Activated CD4-positive, alpha-beta memory T cell treated with anti-CD3 and anti-CD28 coated beads, Interleukin-2, amount 10 ng/mL, durations not matched to agents 7 days and 5 days (primary cell): ENCODE measurements at places on chromosomes 3 and 15.

DNA sequence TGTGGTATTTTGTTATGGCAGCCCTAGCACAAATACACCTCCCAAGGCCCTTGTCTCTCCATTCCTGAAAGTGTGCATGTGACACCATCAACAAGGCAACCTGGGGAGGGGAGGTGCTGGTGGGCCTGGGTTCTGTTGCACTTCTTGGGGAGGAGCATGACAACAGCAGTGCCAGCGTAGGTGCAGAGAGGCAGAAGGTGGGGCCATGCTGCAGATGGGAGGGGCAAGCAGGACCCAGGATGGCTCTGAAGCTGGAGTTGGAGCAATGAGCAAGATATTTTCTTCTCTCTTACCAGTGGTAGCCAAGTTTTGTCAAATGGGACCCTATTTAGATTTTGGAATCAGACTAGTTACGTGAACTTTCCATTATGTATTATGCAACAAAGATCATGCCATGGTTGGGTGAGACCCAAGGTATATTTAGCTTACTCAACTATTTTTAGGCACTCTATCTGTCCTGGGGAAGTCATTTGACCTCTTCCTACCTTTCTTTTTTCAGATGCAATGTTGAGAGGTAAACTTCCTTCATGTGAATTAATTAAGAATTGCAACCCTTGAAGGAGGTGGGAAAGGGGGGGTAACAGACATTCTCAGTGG lies 3.4 kb downstream of the FYCO1 start:
- peak; percentile 24 for DNase-seq

DNA sequence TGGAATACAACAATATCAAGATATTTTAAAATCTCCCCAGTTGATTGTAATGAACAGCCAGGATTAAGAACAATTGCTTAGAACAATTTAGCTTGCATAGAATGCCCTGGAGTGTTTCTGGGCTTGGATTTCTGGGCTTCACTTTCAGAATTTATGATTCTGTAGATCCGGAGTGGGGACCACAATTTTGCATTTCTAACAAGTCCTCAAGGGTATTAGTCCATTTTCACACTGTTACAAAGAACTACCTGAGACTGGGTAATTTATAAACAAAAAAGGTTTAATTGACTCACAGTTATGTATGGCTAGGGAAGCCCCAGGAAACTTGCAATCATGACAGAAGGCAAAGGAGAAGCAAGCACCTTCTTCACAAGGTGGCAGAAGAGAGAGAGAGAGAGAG lies 54.3 kb upstream of the MYRIP start:
- no peak for DNase-seq

DNA sequence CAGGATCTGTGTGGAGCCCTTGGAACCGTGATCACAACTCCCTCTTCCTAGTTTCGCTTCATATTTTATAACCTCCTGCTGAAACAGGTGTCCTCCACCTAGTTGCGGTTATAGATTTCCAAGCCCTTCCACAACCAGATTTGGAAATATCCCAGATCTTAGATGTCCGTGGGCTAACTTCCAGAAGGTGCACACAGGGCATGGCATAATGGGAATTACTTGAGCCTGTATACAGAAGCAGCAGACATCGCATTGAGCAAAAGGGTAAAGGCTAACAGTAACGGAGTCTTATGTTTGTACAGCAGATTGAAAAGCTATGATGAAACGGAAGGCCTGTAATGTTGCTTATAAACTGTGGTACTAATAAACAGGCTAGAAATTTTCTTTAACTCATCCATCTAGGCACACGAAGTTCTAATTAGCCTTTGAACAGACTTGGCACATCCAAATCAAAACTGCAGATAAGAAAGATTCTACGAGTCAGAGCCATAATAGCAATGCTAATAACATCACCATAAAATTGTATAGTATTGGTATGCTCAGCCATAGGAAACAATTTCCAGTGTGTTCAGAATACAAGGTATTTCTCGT lies 1.2 kb upstream of the USF3 start:
- no peak for DNase-seq

GRCh38 chr15:50227076-50227475 lies 38.5 kb downstream of the HDC start:
- DNase-seq: no peak

DNA sequence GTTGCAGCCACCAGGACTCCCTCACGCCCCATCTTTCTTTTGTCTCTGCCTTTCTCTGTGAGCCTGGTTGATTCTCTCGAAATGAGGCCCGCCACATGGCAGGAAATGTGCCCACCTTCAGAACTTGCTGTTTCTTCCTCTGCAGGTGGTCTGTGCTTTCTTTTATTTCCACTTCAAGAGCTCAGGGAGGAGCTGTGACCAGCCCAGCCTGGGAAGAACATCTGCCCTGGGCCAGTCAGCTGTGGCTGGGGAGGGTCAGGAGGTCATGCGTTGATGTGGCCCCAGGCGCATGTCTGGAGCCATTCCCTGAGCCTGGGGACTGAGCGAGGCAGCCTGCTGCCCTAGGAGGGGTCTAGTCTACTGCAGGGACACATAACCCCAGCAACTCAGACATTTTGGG lies 8.0 kb downstream of the FBLN2 start:
- no peak for DNase-seq

DNA sequence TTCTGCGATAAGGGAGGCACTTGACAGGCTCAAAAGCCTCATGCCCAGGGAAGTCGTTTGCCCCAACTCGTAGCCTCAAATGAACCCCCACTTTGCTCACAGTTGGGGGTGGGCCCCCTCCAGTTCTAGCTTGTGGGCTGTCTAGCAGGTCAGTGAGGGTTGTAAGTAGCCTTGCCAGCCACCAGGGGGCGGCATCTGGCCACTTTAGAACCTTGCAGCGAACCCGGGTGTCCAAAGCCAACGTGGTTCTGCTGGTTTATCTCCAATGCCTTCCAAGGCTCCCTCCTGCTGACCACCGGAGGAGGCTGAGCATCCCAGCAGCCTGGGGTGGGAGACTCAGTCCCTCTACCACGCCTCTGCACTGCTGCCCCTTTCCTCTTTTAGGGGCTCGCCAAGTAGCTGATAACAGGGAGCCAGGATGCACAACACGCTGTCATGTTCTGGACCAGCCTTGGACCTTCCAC lies 9.2 kb upstream of the RBSN start:
- DNase-seq: peak; percentile 77

DNA sequence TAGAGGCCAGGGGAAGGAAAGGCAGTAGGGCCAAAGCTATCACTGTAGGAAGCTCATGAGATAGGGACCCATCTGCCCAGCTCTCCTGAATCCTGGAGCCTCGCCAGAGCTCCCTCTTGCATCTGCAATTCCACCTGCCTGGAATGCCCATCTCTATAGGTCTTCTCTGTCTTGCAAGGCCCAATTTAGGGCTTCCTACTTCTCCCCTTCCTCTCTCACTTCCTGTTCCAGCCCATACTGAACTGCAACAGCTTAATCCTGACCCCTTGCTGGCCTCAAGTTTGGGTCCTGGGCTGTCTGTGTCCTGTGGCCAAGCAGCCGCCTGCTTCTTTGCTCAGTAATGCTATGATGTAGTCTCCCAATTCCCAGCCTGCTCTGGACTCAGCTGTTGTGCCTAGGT lies 3.6 kb upstream of the PTPN23 start:
- no peak for DNase-seq

DNA sequence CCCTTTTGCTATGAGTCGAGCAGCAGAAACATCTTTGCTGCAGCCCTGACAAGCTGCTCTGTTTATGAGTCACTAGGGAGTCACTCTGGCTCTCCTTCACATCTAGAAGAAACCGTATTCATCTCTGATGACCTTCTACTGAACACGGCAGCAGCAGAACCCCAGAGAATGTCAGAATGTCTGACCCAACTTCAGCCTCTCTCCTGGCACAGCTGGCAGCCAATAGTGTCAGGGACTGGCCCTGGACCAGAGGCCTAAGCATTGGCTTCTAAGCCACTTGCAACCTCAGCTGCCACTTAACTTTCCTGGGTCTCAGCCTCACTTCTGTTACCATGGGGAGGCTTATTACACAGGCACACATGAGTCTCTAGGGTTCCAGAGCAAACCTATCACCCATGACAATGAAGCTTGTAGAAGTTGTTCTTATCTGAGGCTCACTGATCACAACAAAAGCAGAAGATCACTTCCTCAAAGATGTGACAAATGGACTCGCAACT lies 184.1 kb upstream of the TLE3 start:
- no peak for DNase-seq

GRCh38 chr3:97838393-97838792 lies 16.6 kb downstream of the CRYBG3 start:
- no peak for DNase-seq

- DNase-seq: no peak
These were observed 58.8 kb downstream of the RNF13 start for GRCh38 chr3:149871855-149872254.

DNA sequence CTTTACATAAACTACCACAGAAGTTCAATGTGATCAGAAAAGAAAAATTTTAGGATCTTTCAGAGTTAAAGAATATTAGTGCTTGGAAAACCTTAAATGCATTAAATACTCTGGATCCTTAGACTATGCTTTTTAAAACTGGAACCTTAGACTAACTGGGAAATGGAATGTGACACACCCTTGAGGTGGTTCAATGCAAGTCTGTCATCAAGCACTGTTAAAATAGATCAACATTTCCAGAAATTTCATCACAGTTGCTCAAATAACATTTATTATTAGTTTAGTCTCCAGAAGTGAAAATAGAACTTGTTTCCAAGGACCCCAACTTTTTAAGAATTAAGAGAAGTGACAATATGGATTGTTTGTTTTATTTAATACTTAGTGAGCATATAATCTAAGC lies 71.8 kb downstream of the GAP43 start:
- no peak for DNase-seq

DNA sequence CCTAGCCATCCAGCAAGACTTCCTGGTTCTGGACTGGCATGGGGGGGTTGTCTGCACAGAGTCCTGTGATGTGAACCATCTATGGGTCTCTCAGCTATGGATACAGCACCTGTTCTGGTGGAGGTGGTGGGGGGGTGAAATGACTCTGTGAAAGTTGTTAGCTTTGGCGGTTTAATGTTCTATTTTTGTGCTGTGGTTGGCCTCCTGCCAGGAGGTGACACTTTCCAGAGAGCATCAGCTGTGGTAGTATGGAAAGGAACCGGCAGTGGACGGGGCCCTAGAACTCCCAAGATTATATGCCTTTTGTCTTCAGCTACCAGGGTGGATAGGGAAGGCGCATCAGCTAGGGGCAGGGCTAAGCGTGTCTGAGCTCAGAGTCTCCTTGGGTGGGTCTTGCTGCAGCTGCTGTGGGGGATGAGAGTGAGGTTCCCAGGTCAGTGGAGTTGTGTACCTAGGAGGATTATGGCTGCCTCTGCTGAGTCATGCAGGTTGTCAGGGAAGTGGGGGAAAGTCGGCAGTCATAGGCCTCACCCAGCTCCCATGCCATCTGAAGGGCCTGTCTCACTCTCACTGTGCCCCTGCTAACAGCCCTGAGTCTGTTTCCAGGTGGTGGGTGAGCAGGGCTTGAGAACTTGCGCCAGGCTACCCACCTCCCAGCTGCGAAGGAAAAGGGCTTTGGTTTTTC lies 7.1 kb upstream of the LARS2 start:
- DNase-seq: no peak

GRCh38 chr3:11197484-11197883 lies 43.2 kb downstream of the HRH1 start:
- no peak for DNase-seq

DNA sequence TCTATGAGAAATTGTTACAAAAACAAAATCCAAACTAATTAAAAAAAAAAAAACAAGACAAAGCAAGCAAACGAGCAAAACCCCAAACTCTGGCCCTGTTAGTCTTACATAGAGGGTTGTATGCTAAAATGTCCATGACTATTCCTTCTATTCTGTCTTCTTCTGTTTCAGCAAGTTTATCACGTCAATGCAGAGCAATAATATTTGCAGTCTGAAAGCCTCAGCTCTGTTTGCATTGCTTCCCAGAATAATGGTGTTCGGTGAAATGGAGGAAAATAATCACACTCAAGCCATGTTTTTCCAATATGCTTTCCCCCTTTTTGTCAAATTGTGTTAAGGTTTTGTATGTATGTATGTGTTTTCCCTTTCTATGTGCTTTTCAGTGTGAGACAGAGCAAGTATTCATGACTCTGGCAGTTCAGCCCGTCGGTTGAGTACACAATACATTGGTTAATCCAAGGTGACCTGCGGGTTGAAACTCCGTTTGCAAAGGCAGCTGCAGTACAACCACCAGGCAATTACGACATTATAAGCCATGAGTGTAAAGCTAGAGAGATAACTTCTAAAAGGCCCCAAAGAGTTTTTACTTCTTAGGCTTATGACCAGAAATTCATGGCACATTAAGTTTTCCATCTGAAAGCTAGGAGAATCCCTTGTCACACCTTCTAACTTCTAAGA lies 34.9 kb upstream of the MAGI1 start:
- no peak for DNase-seq

DNA sequence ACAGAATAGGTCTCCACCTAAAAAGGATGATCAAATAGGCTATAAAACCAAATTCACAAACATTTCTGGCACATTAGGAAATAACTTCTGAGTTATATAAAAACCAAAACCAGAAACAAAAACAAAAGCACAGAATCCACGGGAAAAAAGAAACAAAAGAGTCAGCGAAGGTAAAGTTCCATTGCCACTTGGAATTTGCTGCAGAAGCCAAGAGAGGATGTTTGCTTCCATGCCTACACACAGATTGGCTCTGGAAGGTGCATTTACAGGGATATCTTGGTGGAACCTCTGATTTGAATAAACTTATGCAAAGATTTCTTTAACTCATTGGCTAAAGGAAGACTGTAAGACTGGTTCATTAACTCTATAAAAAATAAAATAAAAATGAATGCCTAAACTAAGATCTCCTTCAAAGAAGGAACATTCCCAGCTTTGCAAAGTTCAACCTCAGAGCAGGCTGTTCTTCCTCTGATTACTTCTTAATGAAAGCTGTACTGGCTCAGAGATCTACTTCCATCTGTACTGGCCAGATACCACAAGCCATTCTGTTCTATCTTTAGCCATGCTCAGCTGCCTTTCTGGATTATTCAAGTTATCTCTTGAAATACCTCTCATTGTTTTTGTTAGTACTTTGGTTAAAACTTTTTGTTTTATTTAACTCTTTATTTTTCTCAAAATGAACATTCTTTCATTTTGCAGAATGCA lies 537.5 kb upstream of the CCDC54 start:
- no peak for DNase-seq

DNA sequence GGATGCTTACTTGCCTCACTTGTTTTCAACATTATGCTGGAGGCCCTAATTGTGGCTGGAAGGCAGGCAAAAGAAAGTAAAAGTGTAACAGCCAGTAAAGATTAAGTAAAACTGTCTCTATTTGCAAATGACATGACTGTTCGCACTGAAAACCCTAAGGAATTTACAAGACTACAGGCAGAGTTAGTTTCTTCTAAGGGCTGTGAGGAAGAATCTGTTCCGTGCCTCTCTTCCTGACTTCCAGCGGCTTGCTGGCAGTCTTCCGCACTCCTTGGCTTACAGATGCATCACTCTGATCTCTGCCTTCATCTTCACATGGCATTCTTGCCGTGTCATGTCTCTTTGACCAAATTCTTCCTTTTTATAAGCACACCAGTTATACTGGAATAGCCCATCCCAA lies 86.1 kb downstream of the DLG1 start:
- no peak for DNase-seq

DNA sequence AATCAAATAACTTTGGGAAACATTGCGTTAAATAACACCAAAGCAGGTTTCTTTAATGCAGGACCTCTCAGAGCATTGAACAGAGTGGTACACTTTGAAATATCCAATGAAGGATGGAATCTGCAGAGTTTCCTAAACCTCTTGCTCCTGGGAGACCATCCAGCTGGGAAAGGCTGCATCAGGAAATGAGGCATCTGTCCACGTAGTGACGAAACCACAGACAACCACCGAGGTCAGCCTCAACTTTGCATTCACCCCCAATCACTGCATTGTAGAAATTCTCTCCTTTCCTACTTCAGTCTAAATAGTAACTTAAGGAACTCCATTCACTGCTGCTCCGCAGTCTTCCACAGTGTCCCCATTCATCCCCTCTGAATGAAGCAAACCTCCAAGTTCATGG lies 41.5 kb upstream of the CDV3 start:
- DNase-seq: no peak
